Stimulated activated CD4-positive, alpha-beta T cell treated with anti-CD3 and anti-CD28 coated beads, Interleukin-1b, Interleukin-23, amount 100 ng/mL, for 1 hour (primary cell): ENCODE measurements at places on chromosomes 2 and 18.

GRCh38 chr2:112257575-112257974 lies 2.7 kb upstream of the ZC3H8 start:
- DNase-seq = no peak

DNA sequence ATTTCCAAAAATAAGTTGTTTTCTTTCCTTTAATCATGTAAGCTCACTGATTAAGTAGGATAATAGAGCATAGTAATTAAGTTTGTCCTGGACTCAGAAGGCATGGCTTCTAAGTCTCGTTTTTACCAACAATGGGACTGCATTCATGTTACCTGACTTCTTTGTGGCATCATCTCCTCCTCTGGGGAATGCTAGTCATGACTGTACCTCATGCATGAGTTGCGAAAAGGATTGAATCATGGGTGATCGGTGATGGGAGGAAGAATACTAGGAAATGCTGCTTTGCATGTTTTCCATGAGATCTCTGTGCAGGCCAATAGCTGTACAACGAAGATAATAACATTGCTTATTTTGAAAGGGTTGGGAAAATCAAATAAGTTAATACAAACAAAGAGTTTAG lies 981.6 kb downstream of the CNTNAP5 start:
- DNase-seq = no peak

DNA sequence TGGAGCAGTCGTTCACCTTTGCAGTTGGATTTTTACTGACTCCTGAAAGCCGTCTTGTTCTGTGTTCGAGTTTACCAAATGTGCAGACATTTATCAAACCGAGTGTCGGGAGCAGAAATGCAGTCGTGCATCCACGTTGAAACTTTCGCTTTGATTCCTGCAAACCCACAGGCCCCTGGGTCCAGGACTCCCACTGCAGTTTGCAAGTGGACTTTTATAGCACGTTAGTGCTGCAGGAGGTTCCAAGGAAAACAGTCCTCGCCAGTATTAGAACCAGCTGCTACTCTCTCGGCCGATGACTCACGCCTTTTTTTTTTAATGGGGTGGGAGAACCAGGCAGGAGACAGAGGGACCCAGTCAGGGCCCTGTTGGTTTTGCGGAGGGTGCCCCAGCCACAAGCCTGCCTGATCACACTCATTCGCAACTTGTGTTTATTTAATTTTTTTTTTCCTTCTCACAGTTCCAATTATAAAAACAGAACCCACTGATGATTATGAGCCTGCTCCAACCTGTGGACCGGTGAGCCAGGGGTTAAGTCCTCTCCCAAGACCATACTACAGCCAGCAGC lies 90.1 kb downstream of the NFATC1 start:
- DNase-seq = no peak

- DNase-seq = no peak
Observed at GRCh38 chr2:65490222-65490621, 57.8 kb upstream of the SPRED2 start.

GRCh38 chr2:69570474-69570873 lies 73.1 kb downstream of the AAK1 start:
- no peak for DNase-seq

DNA sequence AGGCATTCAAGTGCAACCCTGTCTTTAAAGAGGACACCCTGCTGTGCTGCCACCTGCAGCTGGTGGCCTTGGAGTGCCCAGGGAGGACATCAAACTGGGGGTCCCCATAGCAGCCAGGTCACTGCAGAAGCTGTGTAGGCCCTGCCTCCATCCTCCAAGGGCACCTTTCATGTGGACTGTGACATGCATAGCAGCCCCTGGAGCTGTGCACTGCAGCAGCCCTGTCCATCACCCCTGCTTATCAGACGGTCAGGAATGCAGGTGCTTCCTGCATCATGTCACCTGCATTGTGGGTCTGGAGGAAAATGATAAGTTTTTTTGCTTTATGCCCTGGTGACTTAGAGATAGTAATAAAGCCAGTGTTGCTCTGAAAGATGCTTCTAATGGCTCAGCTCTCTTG lies 155.7 kb downstream of the DYSF start:
- no peak for DNase-seq

- DNase-seq = no peak
Observed at GRCh38 chr2:168234407-168235085, 12.8 kb downstream of the STK39 start.

DNA sequence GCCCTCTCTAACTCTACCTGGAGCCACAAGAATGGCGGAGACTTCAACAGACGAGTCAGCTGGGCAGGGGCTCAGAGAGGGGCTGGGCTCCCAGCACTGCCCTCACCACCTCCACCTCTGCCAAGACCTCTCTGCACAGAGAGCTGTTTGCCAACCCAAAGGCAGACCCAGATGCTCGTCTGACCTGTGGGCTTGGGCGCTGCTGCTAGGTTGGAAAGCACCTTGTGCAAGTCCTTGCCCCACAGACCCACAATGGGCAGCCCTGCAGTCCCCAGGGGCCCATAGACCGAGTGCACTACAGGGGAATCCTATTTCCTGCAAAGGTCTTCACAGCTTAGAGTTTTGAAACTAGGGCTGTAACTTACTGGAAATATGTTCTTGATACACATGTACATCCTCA lies 13.3 kb downstream of the ACKR3 start:
- DNase-seq = no peak

GRCh38 chr2:51304311-51304710 lies 272.4 kb upstream of the NRXN1 start:
- DNase-seq = no peak

DNA sequence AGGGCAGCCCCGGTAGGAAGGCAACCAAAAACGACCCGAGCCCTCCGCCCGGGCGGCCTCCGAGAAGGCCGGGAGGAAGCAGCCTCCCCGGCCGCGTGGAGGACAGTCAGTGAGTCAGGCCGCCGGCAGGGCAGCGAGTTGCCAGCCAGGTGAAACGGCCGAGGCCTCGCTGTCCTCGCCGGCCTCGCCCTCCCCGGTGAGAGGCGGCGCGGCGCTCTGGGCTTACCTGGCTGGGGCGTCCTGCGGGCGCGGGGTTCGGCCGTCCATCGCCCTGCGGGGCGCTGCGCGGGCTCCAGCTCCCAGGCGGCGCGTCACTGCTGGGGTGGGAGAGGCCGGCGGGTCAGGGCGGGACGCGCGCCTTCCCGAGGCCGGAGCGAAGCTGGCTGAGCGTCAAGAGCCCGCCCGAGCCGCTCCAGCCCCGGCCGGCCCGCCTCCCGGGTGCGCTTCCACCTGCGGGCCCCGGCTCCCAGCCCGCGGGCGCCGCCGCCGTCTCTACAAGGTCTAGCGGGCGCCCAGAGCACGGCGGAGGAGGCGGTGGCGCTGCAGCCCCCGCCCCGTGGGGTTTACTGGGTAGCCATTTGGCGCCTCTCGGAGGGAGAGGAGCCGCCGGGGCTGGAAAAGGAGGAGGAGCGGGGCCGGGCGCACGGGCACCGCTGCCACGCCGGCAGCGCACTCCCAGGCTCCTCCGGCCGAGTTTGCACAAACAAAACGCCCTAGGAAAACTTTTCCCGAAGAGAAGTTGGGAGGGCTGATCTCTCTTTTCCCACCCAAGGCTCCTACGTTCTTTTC lies 499 bp downstream of the COBLL1 start:
- no peak for DNase-seq

DNA sequence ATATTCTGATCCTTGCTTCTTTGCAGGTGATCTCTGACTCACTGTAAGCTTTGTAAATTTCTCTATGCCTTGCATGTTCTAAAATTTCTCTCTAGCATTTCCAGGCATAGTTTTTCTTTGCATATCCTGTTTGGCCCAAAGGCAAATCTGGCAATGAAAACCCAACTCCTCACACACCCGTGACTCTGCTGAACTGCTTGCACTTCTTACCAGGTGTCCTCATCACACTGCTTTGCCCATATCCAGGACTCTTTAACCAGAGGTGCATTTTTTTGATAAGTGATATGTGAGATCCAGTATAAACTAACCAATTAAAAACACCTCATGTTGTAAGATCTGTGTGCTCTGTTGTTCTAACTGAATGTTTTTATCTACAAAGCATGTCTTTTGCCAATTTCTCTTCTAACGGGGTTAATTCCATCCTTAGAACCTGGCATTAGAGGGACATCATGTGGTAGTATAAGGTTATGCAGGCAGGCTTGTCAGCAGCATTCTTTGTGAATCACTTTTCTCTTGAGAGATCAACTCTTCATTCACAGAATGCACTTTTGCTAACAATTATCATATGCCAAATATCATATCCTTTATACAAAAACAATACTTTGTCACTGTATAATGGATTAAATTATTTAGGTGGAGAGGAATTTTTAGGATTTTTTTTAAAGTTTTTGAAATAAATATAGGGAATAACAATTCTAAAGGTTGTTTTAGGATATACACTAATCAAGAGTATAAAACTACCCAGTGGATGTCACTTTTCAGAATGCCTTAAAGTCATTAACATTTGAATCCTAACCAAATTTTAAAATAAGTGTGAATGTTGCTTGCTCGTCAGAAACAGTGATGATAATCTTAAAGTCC lies 20.8 kb upstream of the TMX3 start:
- DNase-seq = no peak
